Stimulated activated CD8-positive, alpha-beta memory T cell treated with anti-CD3 and anti-CD28 coated beads, Interleukin-12 subunit alpha, Interleukin-12 subunit beta, amount 100 ng/mL, for 4 hours (primary cell): ENCODE measurements at places on chromosomes 4 and X.

DNA sequence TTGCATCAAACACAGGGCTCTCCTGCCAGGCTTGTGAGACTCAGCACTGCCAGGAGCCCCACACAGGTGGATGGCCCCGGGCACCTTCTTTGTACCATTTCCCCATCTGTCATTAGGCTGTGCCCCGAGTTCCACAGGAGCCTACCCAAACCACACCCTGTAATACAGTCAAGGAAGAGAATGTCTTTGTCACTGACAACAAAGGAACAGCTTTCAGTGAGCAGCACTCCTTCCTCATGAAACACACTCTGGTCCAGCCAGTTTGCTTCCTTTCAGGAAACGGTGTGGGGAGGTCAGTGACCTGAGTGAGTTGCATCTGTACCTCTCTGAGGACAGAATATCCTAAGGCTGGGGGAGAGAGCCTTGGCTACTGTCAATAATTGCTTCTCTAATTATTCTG, 53.7 kb downstream of the LNX1 start:
- DNase-seq: no peak

DNA sequence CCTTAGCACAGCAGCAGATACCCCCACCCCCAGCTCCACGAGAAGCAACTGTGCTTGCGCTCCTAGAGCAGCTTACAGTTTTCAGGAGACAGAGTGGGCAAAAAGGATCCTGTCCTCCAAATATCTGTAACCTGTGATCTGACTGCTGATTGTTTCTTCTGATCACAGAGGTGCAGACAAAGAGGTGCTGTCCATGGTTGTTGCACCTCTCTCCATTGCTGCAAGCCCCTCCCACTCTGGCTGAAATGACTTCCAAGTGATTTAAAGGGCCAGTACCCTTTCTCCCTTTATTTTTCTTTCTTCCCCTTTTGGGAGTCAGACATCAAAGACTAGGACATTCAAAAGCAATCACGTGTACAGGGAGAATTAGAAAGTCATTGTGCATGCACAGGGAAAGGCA, 205.3 kb upstream of the GEMIN8 start:
- DNase-seq: no peak

- no peak for DNase-seq
These were observed 152.7 kb downstream of the FHIP1A start for GRCh38 chr4:151561551-151562256.

DNA sequence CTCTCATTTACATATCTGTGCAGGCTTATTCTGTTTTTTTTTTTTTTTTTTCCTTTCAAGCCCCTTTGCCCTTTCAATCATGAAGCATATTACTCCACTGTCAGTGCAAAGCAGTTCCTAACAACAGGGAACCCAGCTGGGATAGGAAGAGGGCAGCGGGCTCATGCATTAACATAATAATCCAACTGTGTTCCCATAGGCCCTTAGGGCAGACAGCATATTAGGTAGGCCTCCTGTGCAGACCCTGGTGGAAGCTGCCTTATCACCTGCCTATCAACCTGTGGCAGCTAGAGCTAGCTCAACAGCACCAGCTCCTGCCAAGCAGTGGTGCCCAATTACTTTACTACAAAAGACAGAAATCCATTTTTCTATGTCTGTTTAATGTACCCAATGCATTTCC, 49.3 kb downstream of the SLC10A7 start:
- DNase-seq: no peak

DNA sequence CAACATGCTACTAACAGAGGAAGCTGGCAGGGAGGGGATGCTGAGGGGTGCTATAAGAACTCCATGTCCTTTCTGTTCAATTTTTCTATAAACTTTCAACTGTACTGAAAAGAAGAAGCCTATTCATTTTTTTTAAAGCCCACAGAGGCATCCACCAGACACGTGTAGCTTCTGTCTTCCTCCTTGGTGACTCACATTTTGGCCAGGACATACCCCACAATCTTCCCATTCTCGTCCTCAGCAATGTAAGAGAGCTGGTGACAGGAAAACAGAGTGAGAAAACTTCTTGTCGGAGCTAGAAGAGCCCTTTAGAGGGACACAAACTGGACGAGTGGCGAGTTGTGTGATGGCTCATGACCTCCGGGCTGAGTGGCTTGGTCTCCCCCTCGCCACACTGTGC, 1.1 kb downstream of the NAA10 start:
- DNase-seq: no peak

GRCh38 chrX:72062916-72063315, 68.8 kb downstream of the RTL5 start:
- no peak for DNase-seq

DNA sequence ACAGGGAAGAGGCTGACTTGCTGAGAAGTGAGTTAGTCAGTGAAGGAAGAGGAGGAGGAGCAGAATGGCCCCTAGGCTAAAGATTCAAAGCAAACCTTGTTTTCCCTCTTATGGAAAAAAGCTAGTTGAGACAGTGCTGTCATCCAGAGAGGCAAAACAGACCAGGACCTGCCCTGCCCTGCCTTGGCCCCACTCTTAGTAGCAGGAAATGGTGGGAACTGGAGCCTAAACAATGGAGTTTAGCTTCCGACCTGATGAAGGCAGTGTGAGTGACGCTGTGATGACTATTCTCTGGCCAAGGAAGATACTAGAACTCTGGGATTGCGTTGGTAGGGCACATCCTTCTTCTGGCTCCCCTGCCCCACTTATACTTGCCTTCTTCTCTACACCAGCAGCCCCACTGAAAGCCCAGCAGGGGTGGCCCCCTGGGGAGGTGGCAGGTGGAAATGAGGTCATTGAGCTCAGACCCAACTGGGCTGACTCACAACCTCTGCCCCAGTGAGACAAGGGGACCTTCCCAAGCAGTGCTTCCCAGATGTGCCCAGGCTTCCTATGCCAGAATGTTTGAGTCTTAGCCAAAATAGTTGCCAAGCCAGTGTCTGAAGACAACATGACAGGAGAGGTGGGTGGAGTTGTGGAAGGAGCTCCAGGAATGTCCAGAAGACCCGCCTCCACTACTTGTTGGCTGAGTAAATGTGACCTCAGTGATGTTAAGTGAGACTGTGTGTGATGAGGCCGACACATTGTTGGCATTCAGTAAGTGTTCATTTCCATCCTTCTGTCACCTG, 38.8 kb downstream of the MSN start:
- DNase-seq: peak; percentile 41

DNA sequence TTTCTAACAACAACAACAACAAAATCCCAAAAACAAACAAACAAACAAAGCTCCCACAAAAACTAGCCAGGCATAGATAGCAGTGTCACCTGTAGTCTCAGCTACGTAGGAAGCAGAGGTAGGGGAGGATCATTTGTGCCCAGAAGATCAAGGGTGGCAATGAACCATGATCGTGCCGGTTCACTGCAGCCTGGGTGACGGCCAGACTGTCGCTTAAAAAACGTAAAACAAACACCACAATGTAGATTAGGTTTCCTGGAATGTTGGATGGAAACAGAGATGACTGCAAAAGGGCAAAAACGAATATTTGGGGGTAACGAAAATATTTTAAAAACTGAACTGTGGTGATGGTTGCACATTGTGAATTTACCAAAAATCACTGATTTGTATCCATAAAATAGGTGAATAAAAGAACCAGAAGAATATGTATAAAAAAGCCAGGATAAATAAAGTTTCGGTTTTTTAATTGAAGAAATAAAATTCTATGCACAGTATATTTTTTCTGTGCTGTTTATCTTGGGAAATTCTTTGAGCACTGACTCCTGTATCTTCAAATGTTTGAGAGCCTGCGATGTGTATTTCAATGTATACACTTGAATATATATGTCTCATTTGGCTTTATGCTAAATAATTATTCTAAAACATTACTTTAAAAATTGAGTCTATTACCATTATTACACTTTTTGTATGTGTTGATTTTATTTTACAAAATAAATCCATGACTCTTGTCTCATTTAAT, 1477.0 kb downstream of the PCDH7 start:
- DNase-seq: no peak

GRCh38 chrX:123685232-123685631, 47.6 kb downstream of the THOC2 start:
- DNase-seq: no peak

DNA sequence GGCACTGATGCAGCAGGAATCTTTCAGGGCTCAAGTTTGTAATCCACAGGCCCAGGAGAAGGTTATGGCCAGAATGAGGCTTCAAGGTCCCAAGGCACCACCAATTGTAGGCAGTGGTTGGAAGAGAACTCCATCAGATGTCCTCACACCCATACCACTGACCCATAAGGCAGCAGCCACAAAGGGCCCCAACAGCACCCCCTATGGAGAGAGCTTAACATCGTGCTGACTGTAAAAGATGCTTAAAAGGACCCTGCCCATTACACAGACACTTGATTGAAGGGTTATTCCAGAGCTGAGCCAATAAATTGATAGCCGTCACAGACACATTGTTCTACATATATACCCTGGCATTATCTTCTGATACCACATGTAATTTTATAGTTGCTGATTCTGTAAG, 113.7 kb downstream of the SOWAHB start:
- DNase-seq: no peak

DNA sequence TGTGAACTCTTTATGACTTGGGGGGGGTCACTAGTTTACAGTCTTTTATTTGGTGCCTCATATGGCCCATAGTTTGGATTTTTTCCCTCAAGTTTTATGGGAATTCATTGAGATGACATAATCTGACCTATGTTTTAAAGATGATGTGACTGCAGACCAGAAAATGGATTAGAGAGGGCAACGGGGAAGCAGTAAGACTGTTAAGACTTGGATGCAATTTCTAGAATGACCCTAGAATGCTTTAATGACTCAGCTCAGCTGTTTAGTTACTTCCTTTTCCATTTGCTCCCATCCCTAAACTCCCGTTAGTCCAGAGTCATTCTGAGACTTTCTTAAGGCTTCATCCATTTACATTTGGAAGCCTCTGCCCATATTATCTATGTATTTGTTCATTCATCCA, 59.9 kb upstream of the PDGFRA start:
- DNase-seq: no peak

DNA sequence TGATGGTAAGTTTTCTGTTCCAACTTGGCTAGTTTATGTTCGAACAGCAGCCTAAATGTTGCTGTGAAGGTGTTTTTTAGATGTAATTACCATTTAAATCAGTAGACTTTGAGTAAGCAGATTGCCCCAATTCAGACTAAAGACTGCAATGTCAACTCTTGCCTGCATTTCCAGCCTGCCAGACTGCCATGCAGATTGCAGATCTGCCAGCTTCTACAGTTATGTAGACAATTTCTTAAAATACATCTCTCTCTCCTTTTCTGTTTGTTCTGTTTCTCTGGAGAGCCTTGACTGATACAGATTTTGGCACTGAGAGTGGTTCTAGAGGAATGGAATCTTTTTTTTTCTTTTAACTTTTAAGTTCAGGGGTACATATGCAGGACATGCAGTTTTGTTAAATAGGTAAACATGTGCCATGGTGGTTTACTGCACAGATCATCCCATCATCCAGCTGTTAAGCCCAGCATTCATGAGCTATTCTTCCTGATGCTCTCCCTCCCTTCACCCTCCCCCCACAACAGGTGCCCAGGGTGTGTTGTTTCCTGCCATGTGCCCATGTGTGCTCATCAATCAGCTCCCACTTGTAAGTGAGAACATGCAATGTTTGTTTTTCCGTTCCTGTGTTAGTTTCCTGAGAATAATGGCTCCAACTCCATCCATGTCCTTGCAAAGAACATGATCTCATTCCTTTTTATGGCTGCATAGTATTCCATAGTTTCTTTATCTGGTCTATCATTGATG, 227.8 kb downstream of the CPE start:
- DNase-seq: no peak

DNA sequence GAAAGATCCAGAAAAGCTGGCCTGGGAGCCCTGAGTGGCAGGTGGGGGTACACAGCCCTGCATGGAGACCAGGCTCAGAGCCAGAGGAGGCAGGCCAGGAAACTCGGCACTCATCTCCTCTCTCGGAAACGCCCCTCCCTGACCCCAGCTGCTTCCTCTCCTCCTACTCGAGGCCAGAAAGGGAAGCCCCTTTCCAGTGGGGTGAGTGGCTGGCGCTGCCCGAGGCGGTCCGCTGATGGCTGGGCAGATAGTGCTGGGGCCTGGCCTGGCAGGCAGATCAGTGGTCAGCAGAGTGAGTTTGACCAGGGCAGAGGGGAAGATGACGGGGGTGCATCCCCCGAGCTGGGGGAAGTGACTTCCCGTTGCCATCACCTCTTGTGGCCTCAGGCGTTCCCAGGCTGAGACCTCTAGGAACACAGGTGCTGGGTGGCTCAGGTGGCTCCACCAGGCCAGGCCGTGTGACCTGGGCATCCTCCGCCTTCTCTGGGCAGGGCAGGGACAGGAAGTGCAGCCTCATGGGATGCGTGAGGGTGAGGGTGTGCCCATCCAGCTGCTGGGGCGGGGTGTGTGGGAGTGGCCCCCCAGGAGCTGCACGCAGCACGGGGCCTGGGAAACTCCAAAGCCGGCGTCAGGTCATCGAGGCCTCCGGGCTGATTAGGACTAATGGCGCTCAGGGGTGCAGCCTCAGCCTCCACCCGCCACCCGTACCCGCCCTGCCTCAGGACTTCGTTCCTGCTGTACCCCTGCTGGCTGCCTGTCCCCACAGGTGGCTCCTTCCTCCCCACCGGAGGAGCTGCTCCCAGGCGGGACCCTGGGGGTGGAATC, 5.7 kb downstream of the SH3BP2 start:
- no peak for DNase-seq

- DNase-seq: no peak
These were observed 385.4 kb upstream of the GATB start for GRCh38 chr4:152146244-152146643.

DNA sequence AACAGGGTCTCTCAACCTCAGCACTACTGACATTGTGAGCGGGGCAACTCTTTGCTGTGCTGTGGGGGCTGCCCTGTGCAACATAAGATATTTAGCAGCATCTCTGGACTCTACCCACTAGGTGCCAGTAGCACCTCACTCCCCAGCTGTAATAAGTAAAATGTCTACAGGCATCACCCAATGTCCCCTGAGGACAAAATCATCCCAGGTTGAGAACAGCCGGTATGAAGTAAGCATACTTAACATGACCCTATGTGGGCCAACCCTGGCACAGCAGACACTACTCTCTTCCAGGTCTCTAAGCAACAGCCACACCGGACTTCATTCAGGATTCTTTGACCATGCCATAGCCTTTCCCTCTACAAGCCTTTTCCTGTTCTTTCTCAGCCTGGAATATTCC, 10.5 kb upstream of the MGST2 start:
- no peak for DNase-seq

GRCh38 chr4:122854447-122855352, 28.1 kb downstream of the FGF2 start:
- DNase-seq: no peak

GRCh38 chr4:7000421-7001176, 42.6 kb upstream of the TADA2B start:
- no peak for DNase-seq

DNA sequence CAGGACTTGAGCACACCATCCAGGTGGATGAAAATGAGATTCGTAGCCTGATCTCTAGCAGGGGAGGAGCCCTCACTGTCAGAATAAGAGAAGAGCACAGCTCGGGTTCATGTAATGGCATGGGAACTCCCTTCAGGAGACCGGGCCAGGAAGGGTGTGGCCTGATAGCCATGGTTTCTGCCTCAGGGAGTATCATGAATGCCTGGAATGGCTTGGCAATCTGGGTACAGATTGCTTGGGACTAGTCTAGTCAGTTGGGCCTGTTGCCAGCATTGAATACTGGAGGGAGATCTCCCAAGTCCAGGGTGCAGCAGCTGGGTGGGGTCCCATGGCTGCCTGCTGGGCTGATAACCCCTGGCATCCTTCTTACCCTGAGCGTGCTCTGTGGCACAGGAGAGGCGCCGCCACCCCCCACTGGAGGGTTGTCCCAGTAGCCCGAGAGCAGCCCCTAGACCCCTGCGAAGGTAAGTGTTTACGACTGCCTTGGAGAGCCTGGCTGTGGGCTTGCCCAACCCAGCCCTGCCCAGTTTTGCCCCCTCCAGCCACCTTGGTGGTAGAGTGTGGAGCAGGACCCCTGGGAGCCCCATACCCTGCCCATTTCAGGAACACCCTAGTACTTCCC, 298.8 kb downstream of the TEX13A start:
- no peak for DNase-seq
